Caco-2 (cell line): ENCODE measurements at places on chromosomes 7 and 10. TPM values are rescaled to one million over a fixed set of nuclear protein-coding genes. Genes with fewer than 3 reads are reported as not detected.

DIP2C gene
- 11.2 and 11.4 TPM in 2 replicates for total RNA-seq

COL13A1 gene
- total RNA-seq = not detected in 2 replicates

ANKRD2 gene
- 0.23 TPM in 1 of 2 replicates, not detected in the other for total RNA-seq

DNA sequence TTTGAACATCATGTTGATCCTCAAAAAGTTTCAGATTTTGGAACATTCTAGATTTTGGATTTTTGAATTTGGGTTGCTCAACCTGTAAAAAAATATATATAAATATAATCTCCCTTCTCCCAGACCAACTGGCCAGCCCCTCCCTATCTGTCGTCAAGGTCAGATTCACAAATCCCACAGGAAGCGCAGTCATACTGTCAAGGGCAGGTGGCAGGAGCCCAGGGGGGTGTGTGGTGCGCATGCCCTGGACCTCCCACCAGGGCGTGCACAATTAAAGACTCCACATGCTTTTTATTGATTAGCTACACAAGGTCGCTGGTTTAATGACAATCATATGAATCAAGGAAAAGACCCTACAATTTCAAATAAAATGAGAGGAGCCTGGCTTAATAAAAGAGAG, 77.0 kb upstream of the EEPD1 start:
- DNase-seq = no peak

DNA sequence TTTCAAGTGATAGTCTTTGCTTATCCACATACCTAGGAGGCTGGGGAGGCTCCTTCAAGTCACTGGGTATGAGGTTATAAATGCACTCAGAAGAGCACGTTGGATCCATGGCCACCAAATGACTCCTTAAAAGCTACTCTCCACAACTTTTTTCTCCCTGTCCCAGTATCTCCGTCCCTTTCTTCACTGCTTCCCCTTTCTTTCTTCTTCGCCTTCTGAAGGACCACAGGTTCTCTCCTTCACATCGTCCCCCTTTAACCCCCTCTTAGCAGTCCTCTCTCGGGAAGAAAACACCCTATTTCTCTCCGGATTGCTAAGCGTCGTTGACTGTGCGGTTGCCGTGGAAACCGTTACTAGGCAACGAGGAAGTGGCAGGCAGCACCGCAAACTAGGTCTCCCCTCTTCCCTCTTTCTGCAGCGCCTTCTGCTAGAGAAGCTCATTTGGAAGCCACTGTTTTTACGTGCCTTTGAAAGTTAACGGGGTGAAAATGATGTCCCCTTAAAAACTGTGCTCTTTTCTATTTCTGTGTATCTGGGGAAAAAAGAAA, at the start of gene ENKUR:
Gene ENKUR, minus strand, starts transcription at position 331 of the 548 bp plus-strand sequence. Its CDS starts 222 bp downstream, at position 109.
- DNase-seq = peak; percentile 95

GRCh38 chr10:33103863-33104379, 145.9 kb upstream of the ITGB1 start:
- DNase-seq = no peak
